AG09319 (cell line): ENCODE measurements at places on chromosomes 1 and 21.

- DNase-seq, result no peak
Measured at GRCh38 chr1:160024195-160024905, 7.4 kb downstream of the PIGM start.

DNA sequence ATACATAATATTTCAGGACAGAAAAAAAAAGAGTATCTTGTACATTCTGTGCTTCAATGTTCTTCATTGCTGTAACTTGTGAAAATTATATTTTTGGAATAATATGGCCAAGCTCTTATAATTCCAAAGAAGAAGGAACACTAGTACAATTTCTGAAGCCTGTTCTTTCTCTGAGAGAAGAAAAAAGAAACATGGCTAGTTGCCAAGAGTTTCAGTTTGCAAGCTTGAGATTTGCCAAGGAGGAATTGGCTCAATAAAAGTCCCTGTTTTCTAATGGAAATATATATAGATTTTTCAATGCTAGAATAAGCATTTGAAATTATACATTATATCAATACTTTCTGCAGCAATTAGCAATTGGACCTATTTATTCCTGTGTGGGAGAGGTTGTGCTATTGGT lies 285.2 kb upstream of the NEGR1 start:
- no peak for DNase-seq

GRCh38 chr1:205041998-205042910 lies 758 bp upstream of the CNTN2 start:
- DNase-seq, result no peak

GRCh38 chr1:50959303-50959912 lies 659 bp downstream of the FAF1 start:
- no peak for DNase-seq

GRCh38 chr1:110255392-110255787 lies 45.3 kb downstream of the KCNC4 start:
- no peak for DNase-seq

- no peak for DNase-seq
Measured at GRCh38 chr1:200626853-200627534, 6.4 kb upstream of the KIF14 start.

DNA sequence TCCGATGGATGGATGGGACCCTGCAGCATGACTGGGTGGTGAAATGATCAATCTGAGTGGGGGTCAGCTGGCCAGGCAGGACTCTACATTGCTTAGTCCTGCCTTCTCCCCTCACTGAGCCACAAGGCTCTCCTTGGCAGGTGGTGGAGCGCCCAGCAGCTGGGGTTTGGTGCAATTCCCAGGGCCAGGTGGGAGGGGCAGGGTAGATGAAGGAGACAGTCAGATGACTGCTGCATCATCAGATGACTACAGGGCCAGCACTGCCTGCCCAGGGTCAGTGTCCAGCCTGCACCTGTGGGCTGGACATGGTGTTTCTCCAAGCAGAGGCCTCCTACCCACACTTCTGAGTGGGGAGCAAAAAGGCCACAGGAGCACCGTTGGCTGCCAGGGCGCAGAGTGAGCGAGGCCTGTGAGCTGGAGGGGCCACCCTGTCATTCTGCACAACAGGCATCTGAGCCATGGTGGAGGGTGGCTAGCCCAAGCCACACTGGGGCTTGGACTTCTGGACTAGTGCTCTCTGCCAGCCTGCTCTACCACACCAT lies 103.9 kb upstream of the EDN2 start:
- no peak for DNase-seq

DNA sequence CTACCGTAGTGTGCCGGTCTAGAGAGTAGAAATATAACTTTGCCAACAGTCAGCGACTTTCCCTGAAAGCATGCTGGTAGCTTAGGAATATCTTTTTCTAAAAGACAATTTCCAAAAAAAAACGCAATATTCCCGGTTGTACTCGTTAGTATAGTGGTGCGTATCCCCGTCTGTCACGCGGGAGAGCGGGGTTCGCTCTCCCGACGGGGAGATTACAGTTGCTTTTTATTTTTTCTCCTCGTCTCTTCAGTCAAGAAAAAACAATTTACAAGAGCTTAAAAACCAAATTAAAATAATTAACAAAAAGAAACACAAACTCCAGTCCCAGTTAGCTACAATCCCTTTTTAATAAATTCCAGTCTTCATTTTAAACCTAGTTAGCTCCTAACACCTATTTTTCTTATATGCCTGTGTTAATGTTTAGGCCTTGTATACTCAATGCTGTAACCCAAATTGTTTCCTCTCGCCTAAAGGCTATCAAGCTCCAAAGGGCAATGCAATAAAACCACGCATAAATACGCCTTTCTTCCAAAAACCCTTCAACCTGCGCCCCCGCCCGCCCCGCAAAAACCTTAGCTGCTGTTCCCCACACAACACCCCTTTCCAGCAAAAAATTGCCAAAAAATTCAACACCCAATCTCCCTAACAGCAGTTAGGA lies 7.8 kb downstream of the HSPA6 start:
- DNase-seq, result no peak

- no peak for DNase-seq
Measured at GRCh38 chr1:239896569-239896968, 195.1 kb upstream of the FMN2 start.
